Fibroblast of lung (primary cell): ENCODE measurements at places on chromosomes 5 and 9. TPM values are rescaled to one million over a fixed set of nuclear protein-coding genes. Genes with fewer than 3 reads are reported as not detected.

HARS1 gene
- total RNA-seq: 51.9 and 53.2 TPM in 2 replicates

TLR4 gene
- total RNA-seq: 2.6 and 3.1 TPM in 2 replicates

KLHL3 gene
- 1.5 and 2.3 TPM in 2 replicates for total RNA-seq

GAPT gene
- total RNA-seq: not detected in 2 replicates

F2RL1 gene
- 20.8 and 25.1 TPM in 2 replicates for total RNA-seq

PCDHGC5 gene
- 1.3 and 2.6 TPM in 2 replicates for total RNA-seq

NUDT12 gene
- 9.8 and 15.4 TPM in 2 replicates for total RNA-seq

GRIA1 gene
- 1.8 and 4.5 TPM in 2 replicates for total RNA-seq

IL13 gene
- total RNA-seq: not detected in 2 replicates

GABRB2 gene
- under 0.01 TPM in 2 replicates for total RNA-seq

N4BP3 gene
- 0.26 and 0.83 TPM in 2 replicates for total RNA-seq

ALDOB gene
- not detected in 2 replicates for total RNA-seq

GALNT10 gene
- 16.2 and 18.3 TPM in 2 replicates for total RNA-seq

PHYHD1 gene
- total RNA-seq: 12.3 and 20.0 TPM in 2 replicates

SHLD3 gene
- 3.5 and 4.4 TPM in 2 replicates for total RNA-seq

IFNE gene
- 3.9 and 6.6 TPM in 2 replicates for total RNA-seq

EMB gene
- 2.6 and 11.6 TPM in 2 replicates for total RNA-seq

IL4 gene
- total RNA-seq: not detected in 2 replicates

ZSWIM6 gene
- 13.6 and 23.5 TPM in 2 replicates for total RNA-seq

CNTLN gene
- total RNA-seq: 13.0 and 16.7 TPM in 2 replicates

IL5 gene
- not detected in 2 replicates for total RNA-seq

PAEP gene
- total RNA-seq: not detected in 2 replicates

TIMD4 gene
- total RNA-seq: not detected in 2 replicates
